HL-60 (cell line): ENCODE measurements at places on chromosomes 1 and 21.

DNA sequence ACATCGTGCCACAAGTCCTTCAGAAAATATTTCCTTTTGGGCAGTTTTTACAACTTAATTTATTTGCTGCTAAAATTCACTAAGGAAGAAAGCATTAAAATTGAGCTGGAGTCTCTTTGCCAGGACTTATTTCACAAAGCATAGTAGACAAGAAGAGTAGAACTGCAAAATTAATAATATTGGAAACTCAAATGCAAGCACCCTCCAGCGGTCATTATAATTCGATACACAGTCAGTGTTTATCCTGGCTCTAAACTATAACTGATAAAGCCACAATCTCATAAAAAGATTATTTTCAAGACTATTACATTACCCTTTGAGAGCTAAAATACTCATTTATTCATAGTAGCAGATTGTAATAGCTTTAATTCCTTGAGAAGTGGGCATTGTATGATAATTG lies 655.4 kb downstream of the RWDD3 start:
- no peak for DNase-seq

GRCh38 chr1:212958175-212958574 lies 7.8 kb downstream of the VASH2 start:
- no peak for DNase-seq

DNA sequence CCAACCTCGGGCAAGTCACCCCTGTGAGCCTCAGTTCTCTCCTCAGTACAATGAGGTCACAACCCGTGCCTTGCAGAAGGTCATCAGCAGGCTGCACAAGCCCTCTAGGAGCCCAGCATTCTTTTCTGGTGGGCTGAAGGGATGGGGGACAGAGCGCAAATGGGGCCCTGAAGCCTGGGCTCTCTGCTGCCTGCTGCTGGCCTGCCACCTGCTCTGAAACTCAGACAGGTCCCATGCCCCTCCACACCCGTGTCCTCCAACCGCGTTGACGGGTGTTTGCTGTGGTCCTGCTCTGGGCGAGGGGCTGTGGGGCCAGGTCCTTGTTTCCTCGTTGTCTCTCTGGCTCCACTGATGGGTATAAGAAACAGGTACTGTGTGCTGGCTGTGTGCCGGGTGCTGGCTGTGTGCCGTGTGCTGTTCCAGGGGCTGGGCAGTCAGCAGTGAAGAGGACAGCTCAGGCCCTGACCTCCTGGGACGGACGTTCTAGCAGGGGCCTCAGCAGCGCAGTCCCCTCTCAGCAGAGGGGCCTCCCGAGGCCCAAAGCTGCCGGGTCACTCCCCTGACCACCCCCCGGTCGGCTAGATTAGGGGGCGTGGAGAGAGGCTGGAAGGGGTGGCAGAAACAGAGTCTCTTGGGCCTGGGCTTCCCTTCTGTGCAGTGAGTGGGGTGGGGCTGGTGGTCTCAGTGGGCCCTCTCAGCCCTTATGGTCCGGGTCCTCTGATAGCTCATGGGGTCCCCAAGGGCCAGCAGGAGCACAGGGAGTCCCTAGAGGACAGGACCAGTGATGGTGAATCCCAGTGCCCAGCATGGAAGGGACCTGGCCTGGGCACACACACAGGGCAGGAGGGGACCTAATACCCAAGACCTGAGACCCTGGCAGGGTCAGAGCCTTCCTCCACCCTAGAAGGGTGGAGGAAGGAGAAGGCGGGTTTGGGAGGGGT lies 42.1 kb downstream of the DMRTB1 start:
- DNase-seq = no peak

- no peak for DNase-seq
Observed at GRCh38 chr21:32544697-32545096, 40.6 kb downstream of the TCP10L start.

DNA sequence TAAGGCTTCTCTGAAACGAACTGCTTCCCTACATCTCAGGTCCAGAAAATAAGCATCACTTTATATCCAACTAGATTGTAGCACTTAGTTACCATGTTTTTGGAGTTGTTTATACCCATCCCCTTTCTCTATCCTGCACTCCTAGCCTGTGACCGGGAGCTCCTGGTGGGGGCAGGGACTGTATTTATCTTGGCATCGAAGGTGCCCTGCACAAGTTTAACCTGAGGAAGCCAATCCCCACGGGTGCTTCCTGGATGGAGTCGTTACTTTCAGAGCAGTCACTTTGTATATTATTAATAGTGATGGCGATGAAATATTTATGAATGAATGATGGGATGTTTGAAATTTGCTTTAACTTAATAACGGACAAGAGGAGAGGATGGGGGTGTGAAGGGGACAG lies 73.9 kb downstream of the KLHDC7A start:
- no peak for DNase-seq

DNA sequence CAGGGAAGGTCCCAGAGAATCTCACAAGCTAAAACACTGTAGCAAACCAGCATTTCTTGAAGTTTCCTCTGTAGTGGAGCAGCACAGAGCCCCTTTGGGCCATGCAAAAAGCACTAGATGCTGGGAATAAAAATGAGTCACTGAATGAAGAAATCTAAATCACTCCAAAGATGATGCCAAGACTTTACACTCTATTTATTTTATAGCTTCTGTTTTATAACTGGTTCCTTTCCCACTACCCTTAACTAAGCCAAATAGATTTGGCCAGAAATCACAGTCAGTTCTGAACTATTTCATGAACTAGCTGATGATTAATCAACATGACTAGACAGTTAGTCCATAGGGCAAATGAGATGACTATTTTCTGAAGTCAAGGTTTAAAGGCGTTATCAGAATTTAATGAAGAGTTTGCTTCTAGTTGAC lies 89.5 kb downstream of the SCMH1 start:
- no peak for DNase-seq

- DNase-seq = no peak
Observed at GRCh38 chr21:44959376-44960091, 19.7 kb downstream of the SLX9 start.

GRCh38 chr1:71330991-71331390 lies 250.2 kb upstream of the ZRANB2 start:
- DNase-seq = no peak

DNA sequence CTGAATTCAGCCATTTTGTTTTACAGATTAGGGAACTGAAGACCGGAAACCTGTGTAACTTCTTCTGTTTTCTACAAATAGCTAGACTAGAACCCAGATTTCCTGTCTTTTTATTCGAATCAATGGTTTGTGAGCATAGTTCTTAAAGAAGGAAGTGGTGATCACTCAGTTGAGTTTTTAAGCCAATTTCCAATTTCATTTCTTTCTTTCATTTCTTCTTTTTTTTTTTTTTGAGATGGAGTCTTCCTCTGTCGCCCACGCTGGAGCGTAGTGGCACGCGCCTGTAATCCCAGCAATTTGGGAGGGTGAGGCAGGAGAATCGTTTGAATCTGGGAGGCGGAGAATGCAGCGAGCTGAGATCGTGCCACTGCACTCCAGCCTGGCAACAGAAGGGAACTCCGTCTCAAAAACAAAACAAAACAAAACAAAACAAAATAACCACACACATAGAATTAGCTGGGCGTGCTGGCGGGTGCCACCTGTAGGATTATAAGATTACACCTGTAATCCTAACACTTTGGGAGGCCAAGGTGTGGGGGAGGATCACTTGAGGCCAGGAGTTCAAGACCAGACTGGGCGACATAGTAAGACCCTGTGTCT lies 3.0 kb upstream of the MDM4 start:
- DNase-seq = peak; percentile 51

- DNase-seq = no peak
Observed at GRCh38 chr1:231196307-231196706, 34.4 kb downstream of the TRIM67 start.

DNA sequence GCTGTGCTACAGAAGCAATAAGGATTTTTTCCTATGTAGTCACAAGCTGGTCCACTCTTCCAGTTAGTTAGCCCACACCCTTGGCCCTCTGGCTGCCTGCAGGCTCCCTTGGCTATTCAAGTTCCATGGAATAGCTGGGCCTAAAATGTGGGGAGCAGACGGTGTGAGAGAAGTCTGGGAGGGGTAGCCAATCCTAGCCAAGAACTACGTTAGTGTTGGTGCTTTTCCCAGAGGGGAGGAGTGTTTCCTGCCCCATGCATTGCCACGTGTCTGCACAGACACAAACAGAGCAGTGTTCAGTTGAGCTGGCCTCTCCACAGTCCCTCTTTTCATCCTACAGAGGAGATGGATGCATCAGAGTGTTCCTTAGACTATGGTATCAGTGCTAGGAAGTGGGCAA lies 59.0 kb upstream of the IPO9 start:
- DNase-seq = no peak

DNA sequence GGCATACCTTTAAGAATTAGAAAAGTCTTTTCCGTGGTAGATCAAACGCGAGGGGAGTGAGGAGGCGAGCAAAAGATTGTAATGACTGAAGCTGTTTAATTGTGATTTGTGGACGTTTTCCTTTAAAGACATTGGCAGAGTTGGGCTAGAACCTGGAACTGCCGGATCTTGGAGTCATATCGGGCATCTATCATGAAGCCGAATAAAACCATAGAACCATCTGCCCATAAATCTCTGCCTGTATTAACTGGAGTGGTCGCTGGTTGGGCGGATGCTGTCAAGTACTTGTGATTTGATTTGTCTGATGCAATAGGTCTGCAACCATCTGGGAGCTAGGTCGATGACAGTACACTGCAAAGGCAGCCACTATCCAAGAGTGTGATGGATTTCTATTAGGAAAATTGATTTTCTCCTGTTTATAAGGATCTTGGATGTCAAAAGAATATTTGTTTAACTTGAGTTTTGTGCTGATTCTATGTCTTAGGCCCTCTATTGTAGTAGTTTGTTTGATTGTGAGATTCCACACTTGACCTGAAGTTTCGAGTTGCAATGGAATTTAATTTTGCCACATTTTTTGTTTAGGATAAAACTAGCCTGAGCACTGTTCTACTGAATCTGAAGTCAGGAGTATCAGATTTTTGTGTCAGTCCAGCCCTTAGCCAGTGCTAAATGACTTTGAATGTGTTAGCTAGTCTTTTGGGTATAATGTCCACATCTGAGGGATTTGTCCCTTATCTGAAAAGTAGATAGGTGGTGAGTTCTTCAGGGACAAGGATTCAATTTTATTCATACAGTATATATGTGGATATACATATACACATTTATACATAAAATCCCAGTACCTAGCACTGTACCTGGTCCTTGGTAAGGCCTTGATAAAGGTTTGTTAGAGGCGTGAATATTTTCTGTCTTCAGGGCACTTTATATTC lies 1.2 kb downstream of the SARS1 start:
- peak; percentile 30 for DNase-seq
